ENCODE measurements at places on chromosomes 4 and X.
A peak's percentile ranks its signal among the peaks of the same experiment; 100 is the strongest.

GRCh38 chr4:25783943-25784342 lies 78.8 kb downstream of the SEL1L3 start:
- DNase-seq: no peak

DNA sequence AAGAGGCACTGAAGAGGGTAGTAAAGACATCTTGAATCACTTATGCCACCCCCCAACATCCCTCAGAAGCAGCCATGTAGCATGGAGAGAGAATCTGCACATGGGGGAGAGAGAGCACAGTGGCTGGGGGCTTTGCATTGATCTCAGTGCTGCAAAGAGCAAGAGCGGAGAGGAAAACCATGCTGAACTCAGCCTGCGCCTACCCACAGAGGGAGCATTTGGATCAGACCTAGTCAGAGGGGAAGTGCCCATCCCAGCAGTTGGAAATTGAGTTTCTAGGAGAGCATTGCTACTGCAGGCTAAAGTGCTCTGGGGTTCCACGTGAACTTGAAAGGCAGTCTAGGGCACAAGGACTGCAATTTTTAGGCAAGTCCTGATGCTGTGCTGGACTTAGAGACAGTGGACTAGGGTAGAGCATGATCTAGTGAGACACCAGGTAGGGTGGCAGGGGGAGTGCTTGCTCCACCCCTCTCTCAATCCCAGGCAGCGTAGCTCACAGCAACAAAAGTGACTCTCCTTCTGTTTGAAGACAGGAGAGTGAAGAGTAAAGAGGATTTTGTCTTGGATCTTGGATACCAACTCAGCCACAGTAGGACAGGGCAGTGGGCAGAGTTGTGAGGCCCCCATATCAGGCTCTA lies 9.0 kb upstream of the PROM1 start:
- no peak for DNase-seq

DNA sequence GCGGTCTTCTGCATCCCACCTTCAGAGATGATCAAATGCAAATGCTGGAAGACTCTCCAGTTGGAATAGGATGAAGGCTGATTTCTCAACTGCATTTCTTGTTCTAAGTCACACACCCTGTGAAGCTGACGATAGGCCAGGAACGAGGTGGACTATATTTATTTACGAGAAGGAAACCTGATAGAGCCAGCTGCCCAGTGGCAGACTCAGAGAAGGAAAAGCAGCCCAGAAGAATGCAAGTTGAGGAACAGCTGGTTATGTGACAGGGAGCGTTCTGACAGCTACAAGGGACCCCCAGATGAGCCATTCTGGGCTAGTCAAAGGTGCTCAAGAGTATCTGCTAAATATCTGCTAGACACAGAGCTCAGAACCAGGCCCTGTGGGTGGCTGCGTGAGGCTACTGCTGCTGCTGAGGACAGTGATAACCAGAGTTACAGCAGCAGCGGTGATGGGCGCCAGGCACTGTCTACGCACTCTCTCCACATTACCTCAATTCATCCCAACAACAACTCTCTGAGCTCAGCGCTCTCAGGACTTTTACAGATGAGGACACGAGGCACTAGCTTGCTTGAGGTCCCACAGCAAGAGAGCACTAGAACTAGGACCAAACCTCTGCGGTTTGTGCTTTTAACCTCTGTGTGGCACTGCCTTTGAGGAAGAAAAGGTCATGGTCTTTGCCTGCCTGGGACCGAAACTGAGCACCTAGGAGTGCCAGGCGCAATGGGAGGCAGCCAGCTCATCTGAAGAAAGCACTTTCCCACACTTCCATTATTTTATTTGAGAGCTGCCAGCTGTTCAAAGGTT lies 69.0 kb downstream of the GATB start:
- DNase-seq: no peak

DNA sequence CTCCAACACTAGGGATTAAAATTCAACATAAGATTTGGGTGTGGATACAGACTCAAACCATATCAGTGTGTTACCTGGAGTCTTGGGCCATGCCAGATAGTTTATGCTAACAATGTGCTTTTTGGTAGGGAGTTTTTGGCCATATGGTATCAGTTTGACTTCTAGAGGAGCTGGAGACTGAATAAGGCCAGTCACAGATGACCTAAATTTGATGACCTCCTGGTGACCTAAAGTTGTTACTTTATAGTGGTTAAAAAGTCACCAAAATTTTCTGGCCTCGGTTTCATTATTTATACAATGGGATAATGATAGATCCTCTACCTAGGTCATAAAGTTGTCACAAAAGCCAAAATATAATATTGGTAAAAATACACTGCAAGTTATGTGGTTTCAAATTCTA lies 877.1 kb downstream of the RAPGEF2 start:
- DNase-seq: no peak

DNA sequence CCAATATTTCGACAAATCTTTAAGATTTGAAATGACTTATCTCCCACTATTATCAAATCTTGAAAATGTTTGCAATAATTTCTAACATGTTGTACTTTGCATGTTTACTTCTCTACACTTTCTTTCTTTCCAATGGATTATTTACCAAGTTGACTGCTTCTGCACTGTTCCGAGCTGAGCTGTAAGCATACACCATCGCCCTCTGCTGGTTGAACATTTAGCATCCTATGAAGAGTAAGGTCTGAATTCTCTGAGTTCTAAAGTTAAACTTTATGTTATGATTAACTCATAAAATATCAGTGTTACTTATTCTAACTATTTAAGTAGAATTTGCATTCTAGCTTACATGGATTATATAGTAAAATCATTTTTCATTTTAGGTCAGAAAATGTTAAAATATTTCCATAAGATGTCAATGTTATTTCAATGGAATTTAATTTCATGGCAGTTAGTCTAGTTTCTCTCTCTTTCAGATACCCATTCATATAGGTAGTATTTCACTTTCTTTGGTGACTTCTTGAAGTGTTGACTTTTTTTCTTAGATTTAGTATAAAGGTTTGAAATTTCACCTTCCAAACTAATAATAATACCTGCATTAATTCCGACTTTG lies 137.4 kb downstream of the DKK2 start:
- no peak for DNase-seq

DNA sequence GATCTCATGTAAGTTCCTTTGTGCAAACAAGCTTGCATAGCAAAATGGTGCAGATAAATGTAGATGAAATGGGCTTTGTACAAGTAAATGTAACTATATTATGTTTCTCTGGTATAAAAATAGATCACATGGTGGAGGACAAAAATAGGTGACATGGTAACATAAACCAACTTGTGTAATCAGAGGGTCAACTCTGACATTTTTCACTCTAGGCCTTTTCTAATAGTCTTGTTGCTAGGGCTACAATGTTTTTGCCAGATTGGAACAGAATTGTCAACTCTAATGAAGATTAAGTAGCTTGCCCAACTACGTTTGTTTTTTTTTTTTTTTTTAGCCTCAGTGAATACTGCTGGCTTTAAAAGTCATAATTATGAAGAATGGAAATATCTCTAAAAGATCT lies 11.5 kb downstream of the MAD2L1 start:
- no peak for DNase-seq

DNA sequence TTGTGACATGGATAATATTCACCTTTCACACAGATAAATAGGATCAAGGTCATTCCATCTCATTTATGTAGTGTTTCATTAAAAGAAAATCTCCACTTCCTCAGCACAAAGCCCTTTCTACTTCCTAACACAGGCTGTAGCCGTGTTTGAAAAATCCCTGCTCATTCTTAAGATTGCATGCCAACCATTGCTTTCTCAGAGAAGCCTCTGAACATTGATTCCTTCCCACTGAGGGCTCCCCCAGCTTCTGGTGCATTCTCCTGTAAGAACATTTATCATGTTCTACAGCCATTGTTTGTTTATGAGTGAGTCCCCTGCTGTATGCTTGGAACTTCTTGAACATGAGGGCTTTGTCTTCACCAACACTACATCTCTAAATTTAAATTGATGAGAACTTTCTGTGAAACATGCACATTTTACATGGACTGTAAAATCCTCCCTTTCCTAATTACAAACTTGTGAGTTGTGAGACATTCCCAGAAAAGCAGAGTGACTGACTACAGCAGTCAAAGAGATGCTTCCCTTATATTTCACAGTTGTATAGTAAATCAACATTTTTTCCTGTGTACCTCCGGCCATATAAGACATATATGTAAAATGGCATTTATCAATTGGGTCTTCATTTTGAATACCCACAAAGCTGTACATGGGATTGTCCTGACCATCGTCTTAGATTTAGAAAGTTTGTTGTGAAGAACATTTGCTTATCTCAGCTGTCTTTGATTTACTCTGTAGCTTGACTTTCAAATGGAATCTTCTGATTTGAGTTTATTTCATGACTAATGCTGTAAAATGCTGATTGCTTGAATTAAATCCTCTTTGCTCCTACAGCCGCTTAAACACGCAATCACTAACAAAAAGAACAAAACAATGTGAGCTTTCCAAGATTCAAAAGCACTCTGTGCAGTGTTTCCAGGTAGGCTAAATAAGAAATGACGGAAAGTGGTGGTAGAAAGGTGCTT lies 600.5 kb upstream of the SLIT2 start:
- no peak for DNase-seq

DNA sequence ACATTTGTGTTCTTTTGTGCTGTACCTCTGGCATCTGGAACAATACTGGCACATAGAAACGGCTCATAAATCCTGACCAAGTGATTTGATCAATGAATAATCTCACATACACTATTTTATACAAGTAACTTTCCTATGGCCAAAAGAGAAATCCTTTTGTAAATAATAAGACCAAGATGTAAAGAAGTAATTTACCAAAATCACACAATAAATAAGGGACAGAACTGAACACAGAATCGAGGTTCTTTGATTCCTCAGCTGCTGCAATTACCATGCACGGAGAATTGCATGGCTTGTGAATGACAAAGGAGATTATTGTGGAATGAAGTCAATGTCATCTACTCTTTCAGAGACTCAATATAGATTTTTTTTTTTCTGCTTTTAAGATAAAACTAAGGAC lies 576.8 kb upstream of the SMIM31 start:
- no peak for DNase-seq

- no peak for DNase-seq
These were observed 24.0 kb upstream of the MTHFD2L start for GRCh38 chr4:74133786-74134499.

- DNase-seq: no peak
These were observed at the start of gene ZIC3 for GRCh38 chrX:137565921-137566745. Gene ZIC3 (plus strand): TSS chrX:137566127. CDS start chrX:137566692, 565 bp downstream.

DNA sequence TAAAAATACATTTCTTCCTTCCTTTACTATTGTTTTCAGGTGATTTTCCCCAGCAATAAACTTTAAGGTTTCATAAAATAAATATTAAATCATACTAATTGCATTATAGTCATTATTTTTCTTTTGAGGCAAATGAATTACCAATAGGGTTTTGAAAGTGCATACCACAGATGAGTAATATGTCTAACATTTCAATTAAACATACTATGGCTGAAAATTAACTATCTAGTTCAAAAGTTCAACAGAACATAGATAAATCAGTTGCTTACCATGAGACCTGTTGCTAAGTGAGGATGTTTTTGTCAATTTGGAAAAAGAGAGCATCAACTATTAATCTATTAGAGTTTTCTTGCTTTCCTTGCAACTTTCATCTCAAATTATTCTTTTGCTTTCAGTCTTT lies 35.0 kb downstream of the NPY5R start:
- DNase-seq: no peak

DNA sequence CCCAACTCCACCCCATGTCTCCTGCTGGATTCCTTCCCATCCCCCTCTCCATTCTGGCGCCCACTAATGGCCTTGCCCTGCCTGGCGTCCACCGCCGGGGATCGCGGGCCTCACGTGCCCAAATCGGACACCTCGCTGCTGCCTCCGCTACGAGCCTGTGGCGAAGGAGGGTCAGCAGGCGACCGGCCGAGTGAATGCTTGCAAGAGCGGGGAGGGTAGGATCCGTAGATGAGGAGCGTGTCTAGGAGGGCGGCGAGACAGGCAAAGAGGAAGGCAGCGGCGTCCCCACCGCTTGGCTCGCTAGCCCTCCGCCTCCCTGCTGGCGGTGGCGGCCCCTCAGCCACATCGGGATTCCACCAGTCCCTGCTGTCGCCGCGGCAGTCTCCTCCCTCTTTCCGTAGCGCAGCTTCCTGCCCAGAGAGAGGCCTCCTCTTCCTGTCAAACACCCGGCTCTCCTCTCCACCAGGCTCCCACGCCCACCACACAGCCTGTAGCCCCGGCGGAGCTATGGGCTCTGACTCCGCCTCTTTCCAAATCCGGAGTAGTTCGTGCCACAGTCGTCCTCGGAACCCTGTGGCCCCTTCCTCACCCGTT lies at the start of gene SPIN2B:
Gene SPIN2B, minus strand, starts transcription at position 387 of the 594 bp plus-strand sequence.
- DNase-seq: peak; percentile 72

GRCh38 chr4:51842167-51842553 lies 793 bp upstream of the DCUN1D4 start:
- no peak for DNase-seq

DNA sequence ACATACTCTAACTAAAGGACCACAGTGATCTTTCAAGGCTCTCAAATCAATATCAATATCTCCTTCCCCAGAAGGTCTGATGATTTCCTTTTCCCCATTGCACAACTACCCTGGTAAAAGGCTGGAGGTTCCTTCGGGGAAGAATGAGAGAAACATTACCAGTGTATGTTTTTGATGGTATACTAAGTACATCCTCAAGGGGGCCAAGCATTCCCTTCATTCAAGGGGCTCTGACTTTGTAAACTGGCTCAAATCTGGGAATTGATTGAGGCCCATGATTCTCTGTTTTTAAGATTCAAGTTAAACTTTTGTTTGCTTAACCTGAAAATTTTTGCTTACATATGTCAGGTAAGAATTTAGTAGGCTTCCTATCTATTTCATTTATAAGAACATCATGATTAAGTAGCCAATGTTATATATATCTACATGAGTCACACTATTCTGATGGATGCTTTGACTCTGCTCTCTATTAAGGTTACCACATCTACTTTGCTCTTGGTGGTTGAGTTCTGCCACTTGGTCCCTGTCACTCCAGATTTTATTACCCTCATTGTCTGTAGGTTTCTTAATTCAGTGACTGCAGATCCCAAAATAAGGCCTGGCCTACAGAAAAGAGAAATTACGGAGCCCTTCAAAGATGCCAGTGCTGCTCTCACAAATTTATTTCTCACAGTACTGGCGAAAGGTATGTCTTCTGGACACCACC lies 16.4 kb upstream of the GUCY1B1 start:
- DNase-seq: no peak

- no peak for DNase-seq
These were observed 260.6 kb upstream of the DIAPH2 start for GRCh38 chrX:96424007-96424406.

GRCh38 chr4:163107754-163108153 lies 58.9 kb downstream of the NAF1 start:
- DNase-seq: no peak

- peak; percentile 73 for DNase-seq
These were observed 1.4 kb downstream of the THOC2 start for GRCh38 chrX:123731258-123731986.

- DNase-seq: peak; percentile 40
These were observed 92.5 kb upstream of the SLC34A2 start for GRCh38 chr4:25563071-25563564.

DNA sequence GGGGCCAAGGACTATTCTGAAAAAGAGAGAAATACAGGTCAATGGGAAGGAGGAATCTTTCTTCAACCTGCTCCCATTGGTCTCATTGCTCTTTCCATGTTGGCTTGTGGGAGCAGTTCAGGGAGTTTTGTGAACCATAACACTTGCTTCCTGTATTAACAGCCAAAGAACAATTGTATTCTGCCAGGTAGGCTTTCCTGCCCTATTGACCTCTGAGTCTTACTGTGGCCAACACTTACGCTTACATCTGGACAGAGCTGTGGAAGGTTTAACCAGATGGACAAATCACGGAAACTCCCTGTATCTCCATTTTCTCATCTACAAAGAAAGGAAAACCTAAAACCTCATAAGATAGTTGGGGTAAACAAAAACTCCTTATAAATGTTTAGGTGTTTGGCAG lies 30.7 kb downstream of the MID1IP1 start:
- no peak for DNase-seq

- no peak for DNase-seq
These were observed 116.5 kb upstream of the NAP1L5 start for GRCh38 chr4:88814043-88814617.

All from DMS79 (cell line).